Stimulated activated CD8-positive, alpha-beta memory T cell treated with anti-CD3 and anti-CD28 coated beads, Interleukin-4, amount 100 ng/mL, for 1 hour (primary cell): ENCODE measurements at places on chromosomes 11 and 22.

GRCh38 chr11:33885338-33886005 is 6.4 kb downstream of the LMO2 start:
- DNase-seq = no peak

DNA sequence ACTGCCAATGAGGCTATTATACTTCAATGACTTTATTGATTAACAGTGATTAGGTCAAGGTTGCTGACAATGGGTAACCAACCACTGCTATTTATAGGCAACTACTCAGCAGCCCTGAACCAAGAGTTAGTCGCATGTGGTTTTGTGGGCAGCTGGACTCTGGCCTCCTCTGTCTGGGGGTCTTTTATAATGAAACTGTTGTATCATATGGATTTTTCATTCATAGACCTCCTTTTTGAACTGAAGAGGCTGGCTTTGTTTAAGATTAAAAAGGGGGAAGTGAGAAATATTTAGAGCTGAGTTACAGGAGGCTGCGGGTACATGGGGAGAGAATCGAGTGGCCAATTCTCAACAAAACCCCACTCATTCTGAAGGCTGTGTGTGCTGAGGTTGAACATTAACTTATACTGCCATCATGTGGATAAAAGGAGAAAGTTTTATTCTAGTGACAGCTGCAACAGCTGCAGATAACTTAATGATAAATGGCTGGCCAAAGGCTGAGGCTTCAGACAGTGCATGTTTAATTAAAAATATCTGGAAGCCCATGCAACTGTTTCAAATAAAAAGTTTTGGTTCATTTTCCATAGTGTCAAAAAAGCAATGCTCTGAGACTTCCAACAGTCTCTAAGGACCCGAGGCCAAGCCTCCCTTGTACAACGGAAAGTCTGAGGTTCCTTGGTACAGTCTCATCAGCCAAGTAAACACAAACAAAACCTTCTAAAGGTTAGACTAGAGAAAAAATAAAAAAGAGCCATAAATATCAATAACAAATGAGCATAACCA is 682.6 kb downstream of the KCNA4 start:
- DNase-seq = no peak

DNA sequence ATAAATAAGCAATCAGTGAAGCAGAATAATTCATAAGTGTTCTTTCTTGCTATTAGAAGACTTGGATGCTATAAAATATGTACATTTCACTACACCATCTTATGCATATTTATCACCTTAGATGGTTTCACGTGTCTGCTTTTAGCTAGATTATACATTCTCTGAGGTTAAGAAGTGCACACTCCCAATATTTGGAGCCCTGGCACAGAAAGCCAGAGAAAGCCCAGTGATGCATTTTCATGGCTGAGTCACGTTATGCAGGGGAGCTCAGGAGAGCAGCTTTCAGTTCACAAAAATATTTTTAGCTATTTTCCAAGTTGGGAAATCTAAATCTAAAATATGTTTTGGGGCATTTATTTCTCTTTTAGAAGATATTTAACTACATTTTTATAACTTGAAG is 5.1 kb upstream of the TP53AIP1 start:
- DNase-seq = no peak

GRCh38 chr11:103529181-103529684 is 420.0 kb downstream of the DYNC2H1 start:
- DNase-seq = no peak

DNA sequence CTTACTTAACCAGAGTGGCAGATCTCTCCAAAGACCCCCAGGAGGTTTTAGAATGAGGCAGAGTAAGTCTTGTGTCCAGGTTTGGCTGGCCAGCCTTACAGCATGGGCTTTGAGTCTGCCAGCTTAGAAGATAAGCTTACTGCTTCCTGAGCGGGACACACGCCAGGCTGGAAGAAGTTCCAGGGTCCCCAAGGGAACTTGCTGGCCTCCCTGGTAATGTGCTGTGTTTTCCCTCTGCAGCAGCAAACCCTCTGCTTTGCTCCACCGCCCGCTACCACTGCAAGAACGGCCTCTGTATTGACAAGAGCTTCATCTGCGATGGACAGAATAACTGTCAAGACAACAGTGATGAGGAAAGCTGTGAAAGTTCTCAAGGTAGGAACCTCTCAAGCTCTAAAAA is 154.2 kb downstream of the LDLRAD3 start:
- no peak for DNase-seq

DNA sequence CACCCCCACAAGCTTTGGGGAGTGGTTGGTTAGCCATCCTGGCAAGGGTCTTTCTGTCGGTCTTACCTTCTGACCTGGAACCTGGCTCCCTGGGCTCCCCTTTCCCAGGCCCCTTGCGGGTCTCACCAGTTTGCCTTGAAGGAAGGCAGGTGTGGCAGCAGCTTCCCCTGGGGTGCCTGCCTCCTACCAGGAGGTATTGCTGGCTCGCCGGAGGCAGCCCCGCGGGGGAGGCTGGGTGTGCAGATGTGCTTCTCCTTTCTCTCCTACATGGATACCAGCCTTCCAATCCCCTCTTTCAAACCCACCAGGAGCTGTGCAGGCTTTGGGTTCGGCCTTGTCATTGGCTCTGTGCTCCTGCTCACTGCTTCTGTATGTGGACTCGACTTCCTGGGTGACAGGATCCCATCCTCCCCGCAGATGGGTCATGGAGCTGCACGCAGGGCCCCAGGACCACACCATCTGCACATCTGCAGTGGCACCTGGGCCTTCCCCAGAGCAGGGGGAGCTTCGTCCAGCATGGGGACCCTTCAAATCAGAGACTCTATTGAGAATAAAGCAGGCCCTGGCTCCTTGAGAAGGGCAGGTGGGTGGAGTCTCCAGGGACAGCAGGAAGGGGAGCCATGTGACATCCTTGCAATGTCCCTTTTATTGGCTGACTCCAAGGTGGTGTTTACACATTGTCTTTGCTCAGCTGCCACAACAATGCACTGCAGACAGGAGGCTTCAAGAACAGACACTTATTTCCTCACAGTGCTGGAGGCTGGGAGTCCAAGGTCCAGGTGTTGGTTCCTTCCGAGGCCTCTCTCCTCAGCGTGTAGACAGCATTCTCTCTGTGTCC is 592.0 kb downstream of the BRD1 start:
- no peak for DNase-seq

- no peak for DNase-seq
Measured at GRCh38 chr11:68380786-68381622, 68.6 kb downstream of the LRP5 start.

DNA sequence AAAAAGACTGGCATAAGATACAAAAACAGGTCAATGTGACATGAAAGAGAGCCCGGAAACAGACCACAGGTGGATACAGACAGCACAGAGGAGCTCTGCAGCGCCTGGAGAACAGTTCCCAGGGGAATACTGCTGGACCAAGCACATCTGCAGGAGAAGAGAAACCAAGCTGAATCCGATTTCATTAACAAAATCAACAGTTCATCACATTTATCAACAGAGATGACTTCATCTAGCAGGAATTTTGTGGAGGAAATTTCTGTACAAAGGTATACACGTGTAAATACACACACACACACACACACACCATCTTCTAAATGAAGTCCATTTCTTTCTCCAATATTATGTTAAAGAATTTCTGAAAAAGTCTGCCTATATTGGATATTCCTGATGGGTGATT is 17.1 kb downstream of the YPEL1 start:
- DNase-seq = no peak

GRCh38 chr11:847876-848275 is 5.2 kb downstream of the TSPAN4 start:
- DNase-seq = no peak

DNA sequence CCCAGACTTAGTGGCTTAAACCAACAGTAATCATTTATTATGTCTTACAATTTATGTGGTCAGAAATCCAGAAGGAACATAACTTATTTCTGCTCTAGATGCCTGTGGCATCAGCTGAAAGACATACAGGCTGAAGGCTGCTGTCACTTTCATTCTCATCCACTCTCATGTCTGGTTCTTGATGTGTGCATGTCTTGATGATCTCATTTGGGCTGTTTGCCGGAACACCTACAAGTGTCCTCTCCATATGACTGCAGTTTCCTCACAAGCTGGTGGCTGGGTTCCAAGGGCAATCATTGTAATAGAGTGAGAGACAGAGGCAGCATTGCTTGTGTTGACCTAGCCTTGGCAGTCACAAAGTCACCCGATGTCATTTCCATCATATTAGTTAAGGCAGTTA is 1375.9 kb upstream of the RAG2 start:
- DNase-seq = no peak

DNA sequence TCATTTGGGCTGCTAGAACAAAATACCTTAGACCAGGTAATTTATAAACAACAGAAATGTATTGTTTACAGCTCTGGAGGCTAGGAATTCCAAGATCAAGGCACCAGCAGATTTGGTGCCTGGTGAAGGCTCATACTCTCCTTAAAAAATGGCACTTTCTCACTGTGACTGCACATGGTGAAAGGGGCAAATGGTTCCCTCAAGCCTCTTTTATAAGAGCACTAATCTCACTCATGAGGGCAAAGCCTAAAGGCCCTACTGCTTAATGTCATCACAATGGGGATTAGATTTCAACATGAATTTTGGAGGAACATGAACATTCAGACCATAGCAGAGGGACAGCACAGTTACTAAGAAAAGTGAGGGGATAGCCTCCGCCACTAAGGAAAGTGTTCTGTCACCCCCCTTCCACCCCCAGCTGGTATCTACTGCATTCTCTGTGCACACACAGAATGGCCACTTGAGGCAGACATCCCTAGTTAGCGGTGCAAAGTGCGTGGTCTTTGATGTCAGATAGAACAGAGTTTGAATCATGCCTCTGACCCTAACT is 47.2 kb upstream of the CEP295 start:
- DNase-seq = no peak

- DNase-seq = no peak
Measured at GRCh38 chr11:4393858-4394223, 339 bp upstream of the TRIM21 start.

- DNase-seq = no peak
Measured at GRCh38 chr11:33419924-33420323, 162.7 kb downstream of the HIPK3 start.

DNA sequence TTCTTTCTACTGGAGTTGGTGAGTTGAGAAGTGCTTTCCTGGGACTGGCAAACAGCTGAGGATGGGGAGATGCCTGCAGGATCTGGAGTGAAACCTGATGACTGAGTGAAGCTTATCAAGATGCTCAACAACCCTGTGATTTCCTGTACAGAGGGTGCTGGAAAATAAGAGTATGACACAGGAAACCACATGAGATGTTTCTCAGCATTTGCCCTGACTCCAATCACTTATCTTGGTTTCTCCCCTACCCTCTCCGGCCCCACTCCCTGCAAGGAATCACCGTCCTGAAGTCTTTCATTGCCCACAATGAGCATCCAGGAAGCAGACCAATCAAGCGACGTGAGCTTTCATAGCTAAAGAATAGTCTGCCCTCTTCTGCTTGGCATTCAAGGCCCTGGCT is at the start of gene MRGPRX2:
TSS of gene MRGPRX2 (minus strand) at position 89 of the 400 bp plus-strand sequence. CDS start 4,315 bp downstream, outside the sequence.
- DNase-seq = no peak
